Stimulated activated CD8-positive, alpha-beta memory T cell treated with anti-CD3 and anti-CD28 coated beads, Interleukin-4, amount 100 ng/mL, for 1 hour (primary cell): ENCODE measurements at places on chromosomes 3 and 15.

DNA sequence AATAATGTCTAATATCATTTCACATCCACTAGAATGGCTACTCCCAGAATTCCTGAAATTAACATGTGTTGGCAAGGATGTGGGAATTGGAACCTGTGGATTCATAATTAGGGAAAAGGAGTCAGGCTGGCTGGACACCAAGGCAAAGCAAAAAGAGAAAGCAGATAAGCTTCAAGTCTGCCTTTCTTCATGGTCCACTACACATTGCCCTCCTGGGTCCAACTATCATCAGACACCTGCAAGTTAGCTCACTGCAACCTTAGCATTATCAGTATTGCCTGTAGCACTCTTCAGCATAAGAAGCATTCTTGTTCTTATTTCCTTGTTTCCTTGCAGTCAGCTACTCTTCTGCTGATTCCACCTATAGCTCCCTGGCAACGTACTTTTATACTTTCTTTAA is 124.3 kb downstream of the ZNF280D start:
- DNase-seq: no peak

GRCh38 chr3:65526656-65527055 is 512.1 kb downstream of the MAGI1 start:
- no peak for DNase-seq

DNA sequence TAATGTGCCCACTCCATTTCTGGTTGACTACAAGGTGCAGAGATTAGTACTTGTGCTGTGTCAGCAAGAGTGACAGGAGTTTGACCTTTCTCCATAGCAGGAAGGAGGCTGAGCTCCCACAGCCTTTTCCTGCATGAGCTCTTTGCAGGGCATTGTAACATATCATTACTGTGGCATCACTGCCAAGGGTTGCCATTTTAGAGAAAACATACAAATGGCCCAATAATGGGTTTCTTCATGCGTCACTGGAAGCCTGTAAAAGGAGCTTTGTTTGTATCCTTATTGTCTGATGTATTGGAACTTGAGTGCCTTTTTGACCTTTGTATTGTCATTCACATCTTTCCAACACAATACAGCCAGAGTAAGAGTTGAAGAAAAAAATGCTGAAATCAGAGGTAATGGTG is 323.0 kb upstream of the CDIN1 start:
- DNase-seq: no peak

DNA sequence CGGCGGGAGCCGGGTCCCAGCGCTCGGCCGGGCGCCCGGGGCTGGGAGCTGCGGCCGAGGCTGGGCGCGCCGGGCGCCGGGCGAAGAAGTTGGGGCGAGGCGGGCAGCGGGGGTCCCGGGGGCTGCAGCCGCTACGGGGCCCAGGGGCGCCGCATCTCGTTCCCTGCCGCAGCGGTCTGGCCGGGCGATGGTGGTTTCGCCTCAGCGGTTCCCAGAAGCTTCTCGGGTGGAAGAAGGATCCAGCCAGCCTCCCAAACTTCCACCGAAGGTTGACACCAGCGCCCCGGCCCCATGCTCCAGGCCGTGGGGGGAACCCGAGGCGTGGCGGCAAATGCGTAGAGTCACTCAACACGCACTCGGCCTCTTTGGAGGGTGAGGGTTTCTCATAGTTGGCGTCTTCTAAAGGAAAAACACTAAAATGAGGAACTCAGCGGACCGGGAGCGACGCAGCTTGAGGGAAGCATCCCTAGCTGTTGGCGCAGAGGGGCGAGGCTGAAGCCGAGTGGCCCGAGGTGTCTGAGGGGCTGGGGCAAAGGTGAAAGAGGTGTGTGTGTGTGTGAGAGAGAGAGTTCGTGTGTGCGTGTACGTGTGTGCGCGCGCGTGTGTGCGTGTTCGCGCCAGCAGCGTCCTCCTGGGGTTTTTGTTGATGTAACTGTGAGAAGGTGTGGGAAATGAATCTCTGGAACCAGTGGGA is 940 bp downstream of the BOC start:
- DNase-seq: no peak

- DNase-seq: no peak
These were observed 406 bp upstream of the GABRB3 start for GRCh38 chr15:26773067-26773877.

DNA sequence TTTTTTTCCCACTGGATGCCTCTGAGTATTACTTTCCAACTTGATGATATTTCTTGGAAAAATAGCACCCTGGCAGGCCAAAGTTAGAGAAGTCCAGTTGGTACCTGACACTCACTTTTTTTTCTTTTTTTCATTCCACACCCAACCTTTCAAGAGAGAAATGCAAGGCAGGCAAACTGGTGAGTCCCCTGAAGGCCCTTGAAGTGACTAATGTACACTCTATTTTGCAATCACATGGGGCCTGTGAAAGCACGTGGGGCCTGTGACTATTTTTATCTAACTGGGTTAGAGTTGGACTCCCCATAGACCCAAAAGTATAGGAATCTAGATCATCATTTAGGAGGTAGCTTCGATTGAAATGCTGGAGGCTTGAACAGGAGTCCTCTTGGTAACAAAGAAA is 316.7 kb downstream of the CHL1 start:
- DNase-seq: no peak

DNA sequence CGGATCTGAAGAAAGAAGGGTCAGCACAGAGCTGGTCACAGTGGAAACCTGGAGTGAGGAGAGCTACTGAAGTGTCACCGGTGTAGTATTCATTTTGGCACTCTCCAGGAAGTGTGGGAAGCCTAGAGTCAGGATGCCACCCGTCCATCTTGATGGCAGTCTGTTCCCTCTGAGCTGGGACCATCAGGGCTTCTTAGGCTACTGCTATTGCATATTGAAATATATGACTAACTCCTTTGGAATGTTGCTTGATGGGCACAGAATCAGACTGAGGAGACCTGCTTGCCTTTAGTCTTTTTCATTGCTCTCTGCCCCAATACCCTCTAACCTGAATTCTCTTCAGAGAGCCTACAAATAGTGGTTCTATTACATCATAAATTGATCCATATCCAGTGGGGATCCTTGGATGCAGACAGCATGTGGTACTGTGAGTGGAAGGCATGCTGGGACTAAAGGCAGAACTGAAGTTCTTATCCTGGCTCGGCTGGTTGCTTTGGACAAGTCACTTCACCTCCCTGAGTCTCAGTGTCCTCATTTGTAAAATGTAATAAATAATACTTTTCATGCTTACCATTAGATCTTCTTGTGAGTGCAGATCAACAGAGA is 143.5 kb downstream of the PDE8A start:
- DNase-seq: no peak

GRCh38 chr3:127590282-127590592 is 296 bp downstream of the TPRA1 start:
- DNase-seq: no peak

DNA sequence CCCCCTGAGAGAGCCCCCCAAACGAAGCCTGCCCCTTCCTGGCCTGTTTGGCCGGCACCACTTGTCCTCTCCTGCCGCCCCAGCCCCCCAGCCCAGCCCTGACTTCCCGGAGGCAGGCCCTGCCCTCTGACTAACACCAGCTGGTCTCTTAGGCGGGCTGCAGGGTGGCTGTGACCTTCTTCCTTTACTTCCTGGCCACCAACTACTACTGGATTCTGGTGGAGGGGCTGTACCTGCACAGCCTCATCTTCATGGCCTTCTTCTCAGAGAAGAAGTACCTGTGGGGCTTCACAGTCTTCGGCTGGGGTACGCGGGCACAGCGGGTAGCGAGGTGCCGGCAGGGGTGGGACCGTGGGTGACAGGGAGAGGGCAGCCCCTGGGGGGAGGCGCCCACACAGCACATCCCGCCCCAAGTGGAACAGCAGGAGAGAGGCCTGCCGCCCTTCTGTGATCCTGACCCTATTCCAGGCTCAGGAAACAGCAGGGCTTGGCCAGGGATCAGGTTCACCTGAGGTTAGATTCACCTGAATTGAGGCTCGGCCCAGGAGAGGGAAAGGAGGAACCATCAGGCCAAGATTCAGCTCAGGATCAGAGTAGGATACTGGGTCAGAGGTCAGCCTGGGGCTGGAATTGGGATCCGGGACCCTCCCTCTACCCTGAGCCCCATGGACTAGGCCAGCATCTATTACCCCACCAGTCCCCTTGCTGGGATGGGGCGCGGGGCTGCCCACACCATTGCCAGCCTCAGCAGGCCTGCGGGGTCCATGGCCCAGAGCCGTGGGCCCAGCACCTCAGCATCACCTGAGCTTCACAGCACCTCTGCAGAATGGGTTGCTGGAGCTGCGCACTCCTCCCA is 21.9 kb downstream of the PTH1R start:
- DNase-seq: no peak

DNA sequence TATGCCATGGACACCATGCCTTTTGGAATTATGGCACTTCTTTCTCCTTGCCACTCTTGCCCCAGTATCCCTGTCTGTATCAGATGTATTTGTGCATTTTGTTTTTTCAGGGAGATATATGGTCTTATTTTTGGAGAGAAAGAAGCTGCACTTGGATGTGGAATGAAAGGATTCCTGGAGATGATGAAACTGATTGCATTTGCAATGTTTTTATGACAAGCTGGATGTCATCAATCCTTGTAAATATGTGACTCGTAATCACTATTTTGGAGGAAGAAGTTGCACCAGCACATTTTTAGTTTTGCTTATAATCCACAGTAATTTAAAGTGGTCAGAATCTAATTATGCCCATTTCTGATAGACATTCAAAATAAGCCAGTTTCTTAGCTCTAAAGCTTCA is 165.0 kb downstream of the NR1D2 start:
- no peak for DNase-seq

DNA sequence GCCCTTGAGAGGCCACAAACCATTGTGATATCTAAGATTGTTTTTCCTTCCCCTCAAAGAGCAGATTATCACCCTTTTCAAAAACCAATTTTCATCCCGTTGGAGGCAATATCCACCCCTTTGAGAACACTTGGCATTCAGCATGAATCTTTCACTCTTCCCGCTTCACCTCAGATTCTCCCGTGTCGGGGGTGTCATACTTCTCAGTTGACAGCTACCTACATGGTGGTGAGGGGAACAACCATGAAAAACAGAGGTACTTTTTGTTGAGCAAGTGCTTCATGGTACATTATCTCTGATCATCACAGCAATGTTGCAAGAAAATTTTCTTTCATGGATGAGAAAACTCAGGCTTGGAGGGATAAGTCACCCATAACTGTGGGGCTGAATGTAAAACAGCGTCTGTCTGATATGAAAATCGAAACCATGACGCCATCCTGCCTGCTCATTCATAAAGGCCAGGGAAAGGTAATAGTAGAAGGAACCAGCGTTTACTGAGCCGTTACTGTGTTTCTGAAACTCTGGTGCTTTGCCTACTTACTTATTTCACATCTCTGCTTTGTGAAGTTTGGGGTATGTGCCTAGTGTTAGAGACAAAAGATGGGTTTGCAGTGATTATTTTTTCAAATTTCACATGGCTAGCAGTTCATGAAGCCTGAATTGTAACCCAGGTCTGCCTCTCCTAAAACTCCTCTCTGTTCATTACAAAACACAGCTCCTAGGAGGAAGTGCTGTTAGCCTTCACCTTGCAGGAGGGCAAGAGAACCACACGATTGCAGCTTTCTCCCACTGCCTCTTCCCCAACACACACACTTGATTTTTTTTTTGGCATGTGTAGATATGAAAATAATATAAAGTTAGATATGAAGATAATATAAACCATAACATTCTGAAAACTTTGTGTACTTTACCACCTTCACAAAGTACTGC is 35.4 kb downstream of the SV2B start:
- no peak for DNase-seq

DNA sequence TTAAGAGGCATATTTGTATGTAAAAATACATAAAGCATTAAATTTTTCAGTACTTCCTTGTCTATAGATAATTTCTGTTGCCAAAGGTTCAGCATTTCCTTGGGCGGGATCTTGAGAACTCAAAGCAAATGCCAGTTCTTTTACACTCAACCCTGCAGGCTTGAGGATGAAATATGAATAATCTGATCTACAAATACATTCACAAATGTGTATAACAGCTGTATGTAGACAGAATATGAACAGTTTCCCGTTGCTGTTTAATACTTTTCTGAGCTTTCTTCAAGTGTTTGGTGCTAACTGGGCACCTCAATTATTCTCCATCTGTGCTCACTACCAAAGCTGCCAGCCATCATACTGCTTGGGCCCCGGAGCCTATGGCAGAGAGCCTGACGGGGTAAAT is 661.3 kb downstream of the NLGN1 start:
- DNase-seq: no peak

DNA sequence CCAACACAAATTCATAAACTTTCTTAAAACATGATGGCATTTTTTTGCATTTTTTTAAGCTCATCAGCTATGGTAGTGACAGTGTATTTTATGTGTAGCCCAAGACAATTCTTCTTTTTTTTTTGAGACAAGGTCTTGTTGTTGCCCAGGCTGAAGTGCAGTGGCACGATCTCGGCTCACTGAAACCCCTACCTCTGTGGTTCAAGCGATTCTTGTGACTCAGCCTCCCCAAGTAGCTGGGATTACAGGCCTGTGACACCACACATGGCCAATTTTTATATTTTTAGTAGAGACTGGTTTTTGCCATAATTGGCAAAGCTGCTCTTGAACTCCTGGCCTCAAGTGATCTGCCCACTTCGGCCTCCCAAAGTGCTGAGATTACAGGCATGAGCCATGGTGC is 17.3 kb upstream of the USP50 start:
- no peak for DNase-seq

DNA sequence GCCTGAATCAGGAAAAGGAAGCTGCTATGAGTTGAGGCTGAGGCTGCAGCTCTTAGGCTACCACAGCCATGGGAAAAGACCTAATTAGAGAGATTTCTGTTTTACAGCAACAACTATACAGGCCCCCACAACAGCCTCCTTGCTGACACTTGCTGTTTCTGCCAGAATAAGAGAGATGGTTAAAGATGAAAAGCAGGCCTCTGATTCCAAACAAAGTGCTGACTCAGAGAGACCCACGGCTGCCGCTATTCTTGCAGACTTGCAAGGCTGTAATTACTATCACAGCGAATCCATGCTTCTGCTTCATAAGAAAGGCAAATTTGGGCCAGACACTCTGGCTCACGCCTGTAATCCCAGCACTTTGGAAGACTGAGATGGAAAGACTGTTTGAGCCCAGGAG is 41.8 kb downstream of the MCF2L2 start:
- no peak for DNase-seq

DNA sequence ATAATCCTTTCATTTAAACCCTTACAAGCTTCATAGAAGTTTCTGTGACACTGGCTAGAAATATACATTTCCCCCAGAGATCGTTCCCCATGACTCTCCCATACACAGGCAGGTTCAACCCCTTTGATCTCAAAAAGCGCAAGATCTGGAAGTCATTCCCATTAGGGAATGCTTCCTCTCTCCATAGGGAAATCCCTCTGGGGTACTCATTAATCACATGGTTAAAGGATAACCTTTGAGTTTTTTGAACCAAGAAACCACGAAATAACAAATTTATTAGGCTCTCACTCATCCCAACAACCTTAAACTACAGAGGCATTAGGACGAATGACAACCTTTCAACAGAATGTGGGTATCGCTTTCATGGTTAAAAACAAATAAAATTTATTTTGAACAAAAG is 211.9 kb upstream of the PRICKLE2 start:
- DNase-seq: no peak

GRCh38 chr3:42635111-42635510 is 18.4 kb upstream of the ZBTB47 start:
- DNase-seq: no peak
